CD4-positive, alpha-beta memory T cell (primary cell): ENCODE measurements at places on chromosomes 11 and 22. TPM values are rescaled to one million over a fixed set of nuclear protein-coding genes. Genes with fewer than 3 reads are reported as not detected.

GRCh38 chr11:104965735-104966134 is 2.6 kb downstream of the CASP4 start:
- no peaks in the 10 kb centered on the region for H3K36me3 ChIP-seq
- peaks cover 66% of the 10 kb centered on the region for H3K4me1 ChIP-seq
- H3K4me3 ChIP-seq, result no peak overlapping the region
- no peak for DNase-seq
- H3K27ac ChIP-seq, result no peak overlapping the region
- H3K27me3 ChIP-seq, result no peaks in the 10 kb centered on the region

- no peak overlapping the region for H3K27ac ChIP-seq
- H3K27me3 ChIP-seq, result no peaks in the 10 kb centered on the region
- no peaks in the 10 kb centered on the region for H3K36me3 ChIP-seq
- DNase-seq, result no peak
- peaks cover 8% of the 10 kb centered on the region for H3K4me1 ChIP-seq
- no peak overlapping the region for H3K4me3 ChIP-seq
These were observed 15.8 kb upstream of the TXNRD2 start for GRCh38 chr22:19957445-19957844.

GRCh38 chr11:17244046-17244445 is 32.5 kb upstream of the NUCB2 start:
- no peak overlapping the region for H3K27ac ChIP-seq
- no peaks in the 10 kb centered on the region for H3K27me3 ChIP-seq
- no peak overlapping the region for H3K4me3 ChIP-seq
- no peak for DNase-seq
- no peaks in the 10 kb centered on the region for H3K36me3 ChIP-seq

- no peaks in the 10 kb centered on the region for H3K27me3 ChIP-seq
- no peak overlapping the region for H3K4me3 ChIP-seq
- peaks cover 24% of the 10 kb centered on the region for H3K4me1 ChIP-seq
- DNase-seq, result no peak
These were observed 4.4 kb downstream of the TMEM109 start for GRCh38 chr11:60918251-60918938.

DNA sequence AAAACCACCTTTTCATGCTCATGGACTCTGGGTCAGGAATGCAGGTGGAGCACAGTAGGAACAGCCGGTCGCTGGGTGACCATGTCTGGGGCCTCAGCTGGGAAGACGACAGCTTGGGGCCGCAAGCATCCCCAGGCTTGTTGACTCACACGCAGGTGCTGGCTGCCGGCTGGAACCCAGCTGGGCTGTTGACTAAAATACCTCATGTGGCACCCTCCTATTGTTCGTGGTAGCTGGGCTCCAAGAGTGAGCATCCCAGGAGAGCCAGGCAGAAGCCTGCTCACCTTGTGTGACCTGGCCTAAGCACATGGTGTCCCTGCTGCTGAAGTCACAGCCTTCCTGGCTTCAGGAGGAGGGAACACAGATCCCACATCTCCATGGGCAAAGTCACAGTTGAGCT is 9.4 kb downstream of the DPP3 start:
- peaks cover 33% of the 10 kb centered on the region for H3K36me3 ChIP-seq
- H3K4me3 ChIP-seq, result no peak overlapping the region
- DNase-seq, result no peak
- H3K4me1 ChIP-seq, result no peaks in the 10 kb centered on the region

DNA sequence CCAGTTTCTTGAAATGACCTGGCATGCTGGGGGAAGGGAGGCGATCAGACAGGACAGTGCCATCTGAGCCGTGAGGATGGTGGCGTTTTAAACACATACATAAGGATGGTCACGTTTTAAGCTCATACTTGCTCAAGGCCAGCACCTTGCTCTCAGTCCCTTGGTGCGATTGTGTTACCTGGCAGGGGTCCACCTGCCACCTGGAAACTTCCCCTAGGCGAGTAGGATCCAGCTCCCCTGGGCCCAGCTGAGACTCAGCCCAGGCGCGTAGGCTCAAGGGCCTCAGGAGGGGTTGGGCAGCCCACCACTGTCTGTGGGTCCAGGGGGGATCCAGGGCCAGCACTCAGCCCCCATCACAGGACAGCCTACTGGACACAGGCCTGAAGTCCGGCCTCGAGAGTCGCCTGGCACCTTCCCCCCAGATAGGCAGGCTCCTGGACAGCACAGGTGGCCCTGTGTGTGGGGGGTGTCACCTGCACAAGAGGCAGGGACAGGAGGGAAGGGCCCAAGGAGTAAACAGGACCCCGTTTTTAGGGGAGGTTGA is 185.8 kb downstream of the BRD1 start:
- H3K4me1 ChIP-seq, result no peaks in the 10 kb centered on the region
- H3K27me3 ChIP-seq, result no peaks in the 10 kb centered on the region
- DNase-seq, result no peak
- no peak overlapping the region for H3K27ac ChIP-seq
- H3K36me3 ChIP-seq, result no peaks in the 10 kb centered on the region

- no peaks in the 10 kb centered on the region for H3K27me3 ChIP-seq
- no peaks in the 10 kb centered on the region for H3K36me3 ChIP-seq
- H3K4me3 ChIP-seq, result no peak overlapping the region
These were observed 1995.6 kb upstream of the RAG2 start for GRCh38 chr11:38593649-38594048.

DNA sequence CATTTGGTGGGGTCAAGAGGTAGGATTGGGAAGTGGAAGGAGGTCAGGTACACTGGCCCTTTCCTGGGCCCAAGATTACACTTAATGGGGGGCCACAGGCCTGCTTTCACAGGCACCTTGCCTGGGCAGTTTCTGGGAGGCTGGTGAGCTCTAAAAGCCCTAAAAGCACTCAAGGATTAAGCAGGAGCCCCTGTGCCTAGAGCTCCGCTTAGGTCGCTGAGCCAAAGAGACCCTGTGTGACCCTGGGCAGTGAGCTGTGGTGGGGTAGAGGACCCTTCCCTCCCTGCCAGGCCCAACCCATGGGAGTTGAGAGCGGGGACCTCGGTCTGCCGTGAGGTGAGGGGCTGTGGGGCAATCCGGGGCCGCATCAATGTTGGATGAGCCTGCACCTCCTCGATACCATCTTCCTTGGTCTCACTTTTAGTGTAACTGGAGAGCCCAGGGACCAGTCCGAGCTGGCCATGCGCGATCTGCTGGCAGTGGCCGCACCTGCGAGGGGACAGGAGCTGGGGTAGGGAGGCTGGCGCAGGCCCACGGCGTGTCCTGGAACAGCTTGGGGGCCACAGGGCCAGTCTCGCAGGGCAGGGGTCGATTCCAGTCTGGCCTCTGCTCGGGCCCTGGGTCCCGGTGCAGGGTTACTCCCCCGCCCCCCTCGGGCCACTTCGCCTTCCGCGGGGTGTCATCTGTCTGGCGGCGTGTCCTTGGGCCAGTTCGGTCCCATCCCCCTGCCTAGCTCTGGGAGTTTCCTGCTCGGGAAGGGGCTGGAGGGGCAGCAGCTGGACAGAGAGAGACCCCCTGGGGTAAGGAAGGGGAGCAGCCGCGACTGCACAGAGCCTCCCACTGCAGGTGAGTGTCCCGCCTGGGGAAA is 44.3 kb downstream of the EIF3F start:
- H3K27ac ChIP-seq, result no peak overlapping the region
- H3K27me3 ChIP-seq, result no peaks in the 10 kb centered on the region
- no peak for DNase-seq
- no peak overlapping the region for H3K4me3 ChIP-seq
- H3K4me1 ChIP-seq, result peaks cover 9% of the 10 kb centered on the region

- no peaks in the 10 kb centered on the region for H3K27me3 ChIP-seq
- no peak for DNase-seq
- no peak overlapping the region for H3K4me3 ChIP-seq
- H3K27ac ChIP-seq, result no peak overlapping the region
- H3K36me3 ChIP-seq, result no peaks in the 10 kb centered on the region
These were observed 11.2 kb downstream of the UBASH3B start for GRCh38 chr11:122666743-122667142.

GRCh38 chr11:41458641-41459040 is 811 bp downstream of the LRRC4C start:
- H3K27me3 ChIP-seq, result no peaks in the 10 kb centered on the region
- no peak overlapping the region for H3K27ac ChIP-seq
- no peak overlapping the region for H3K4me3 ChIP-seq
- H3K4me1 ChIP-seq, result no peaks in the 10 kb centered on the region
- DNase-seq, result no peak

DNA sequence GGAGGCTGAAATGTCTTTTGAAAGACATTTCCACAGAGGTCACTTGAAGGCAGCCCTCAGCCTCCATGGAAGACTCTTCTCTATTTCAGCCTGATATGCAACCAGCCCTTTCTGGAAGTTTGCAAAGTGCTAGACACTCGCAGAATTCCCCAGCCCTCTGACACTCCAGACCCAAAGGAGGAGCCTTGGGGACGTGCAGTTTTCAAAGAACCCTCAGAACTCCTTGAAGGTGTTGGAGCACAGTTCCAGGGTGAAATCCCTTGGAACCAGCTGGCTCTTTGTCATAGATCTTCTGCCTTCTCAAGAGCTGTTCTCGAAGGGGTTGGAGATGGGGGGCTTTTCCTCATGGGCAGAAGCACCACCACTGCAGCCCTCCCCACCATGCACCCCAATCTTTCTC is 19.6 kb downstream of the SPATA19 start:
- no peak overlapping the region for H3K4me3 ChIP-seq
- no peaks in the 10 kb centered on the region for H3K4me1 ChIP-seq
- H3K27me3 ChIP-seq, result no peaks in the 10 kb centered on the region
- no peaks in the 10 kb centered on the region for H3K36me3 ChIP-seq
- no peak overlapping the region for H3K27ac ChIP-seq

DNA sequence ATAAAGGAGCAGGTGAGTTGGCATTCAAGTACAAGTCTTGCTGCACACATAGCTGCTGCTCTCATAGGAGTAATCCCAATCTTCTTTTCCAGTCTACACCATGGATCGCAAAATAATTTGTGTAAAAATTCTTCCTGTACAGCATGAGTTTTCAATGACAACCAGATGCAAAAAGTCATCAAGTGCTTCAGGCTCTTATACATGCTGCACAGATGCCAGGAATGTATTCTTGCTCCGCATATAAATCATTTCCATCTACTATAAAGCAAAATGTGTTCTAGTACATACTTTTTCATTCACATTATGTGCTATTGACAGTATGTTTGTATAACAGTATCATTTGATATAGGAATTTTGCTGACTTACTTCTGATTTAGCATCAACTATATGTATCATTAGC is 35.4 kb downstream of the NXPE2 start:
- no peak overlapping the region for H3K27ac ChIP-seq
- H3K27me3 ChIP-seq, result no peaks in the 10 kb centered on the region
- no peak for DNase-seq

DNA sequence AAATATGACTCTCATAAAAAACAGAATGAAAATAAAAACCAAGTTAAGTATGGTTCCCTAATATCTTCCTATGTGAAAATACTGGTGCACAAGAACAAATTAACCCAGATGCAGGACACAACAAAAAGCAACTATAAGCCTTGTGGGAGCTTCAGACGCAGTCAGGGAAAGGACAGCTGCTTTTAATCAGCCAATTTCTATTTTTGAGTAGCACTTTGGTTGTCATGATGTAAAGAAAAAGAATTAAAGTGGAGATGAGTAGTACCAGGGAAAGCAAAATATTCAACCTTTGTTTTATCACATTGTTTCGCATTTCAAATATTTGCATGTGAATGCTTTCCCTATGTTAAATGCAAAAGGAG is 339.9 kb downstream of the SOX6 start:
- no peak for DNase-seq
- no peak overlapping the region for H3K27ac ChIP-seq
- H3K4me3 ChIP-seq, result no peak overlapping the region
- H3K36me3 ChIP-seq, result no peaks in the 10 kb centered on the region

GRCh38 chr11:69868006-69868810 is 49.0 kb upstream of the FGF3 start:
- no peaks in the 10 kb centered on the region for H3K27me3 ChIP-seq
- no peak overlapping the region for H3K4me3 ChIP-seq
- H3K4me1 ChIP-seq, result no peaks in the 10 kb centered on the region
- DNase-seq, result no peak
- no peaks in the 10 kb centered on the region for H3K36me3 ChIP-seq
- no peak overlapping the region for H3K27ac ChIP-seq

- no peak for DNase-seq
- H3K4me3 ChIP-seq, result no peak overlapping the region
- peaks cover 37% of the 10 kb centered on the region for H3K4me1 ChIP-seq
- no peak overlapping the region for H3K27ac ChIP-seq
These were observed 181.4 kb upstream of the MTMR2 start for GRCh38 chr11:96105197-96105895.

DNA sequence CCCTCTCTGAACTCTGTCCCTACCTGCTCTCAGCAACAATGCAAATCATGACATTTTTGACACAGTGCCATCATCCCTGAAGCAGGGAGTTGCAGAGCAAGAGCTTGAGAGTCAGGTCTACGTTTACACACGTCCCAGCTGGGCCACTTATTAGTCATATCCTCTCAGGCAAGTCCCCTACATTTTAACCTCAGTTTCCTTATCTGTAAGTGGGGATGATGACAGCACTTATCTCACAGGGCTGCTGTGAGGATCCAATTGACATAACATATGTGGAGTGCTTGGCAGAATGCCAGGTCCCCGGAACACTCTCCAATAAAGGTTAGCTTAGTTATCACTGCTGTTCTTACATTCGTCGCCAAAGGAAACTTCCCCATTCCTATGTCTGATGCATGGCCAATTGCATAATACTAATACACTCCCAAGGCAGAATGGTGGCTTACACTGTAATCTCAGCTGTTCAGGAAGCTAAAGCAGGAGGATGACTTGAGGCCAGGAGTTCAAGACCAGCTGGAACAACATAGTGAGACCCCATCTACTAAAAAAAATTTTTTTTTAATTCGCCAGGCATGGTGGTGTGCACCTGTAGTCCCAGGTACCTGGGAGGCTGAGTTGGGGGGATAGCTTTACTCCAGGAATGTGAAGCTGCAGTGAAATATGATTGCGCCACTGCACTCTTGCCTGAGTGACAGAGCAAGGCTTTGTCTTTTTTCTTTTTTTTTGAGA is 16.6 kb downstream of the ASCC2 start:
- no peaks in the 10 kb centered on the region for H3K27me3 ChIP-seq
- no peak for DNase-seq
- peaks cover 53% of the 10 kb centered on the region for H3K36me3 ChIP-seq
- no peaks in the 10 kb centered on the region for H3K4me1 ChIP-seq
- no peak overlapping the region for H3K4me3 ChIP-seq

- H3K36me3 ChIP-seq, result no peaks in the 10 kb centered on the region
- no peak overlapping the region for H3K4me3 ChIP-seq
- no peaks in the 10 kb centered on the region for H3K27me3 ChIP-seq
- no peak overlapping the region for H3K27ac ChIP-seq
- no peak for DNase-seq
These were observed 44.9 kb downstream of the OR4C46 start for GRCh38 chr11:54558919-54559318.

Gene OTUB1
- total RNA-seq, result 72.9 TPM

Gene SLC43A3
- total RNA-seq, result 15.1 TPM

Gene OMP
- total RNA-seq, result 0.79 TPM

Gene ENTHD1
- total RNA-seq, result 0.26 TPM

Gene TSPAN32
- total RNA-seq, result 41.5 TPM
